ENCODE measurements at places on chromosomes 5 and 9. TPM values are rescaled to one million over a fixed set of nuclear protein-coding genes. Genes with fewer than 3 reads are reported as not detected.

The SURF2 gene
- 11.7 TPM for total RNA-seq

The PCDHGC5 gene
- total RNA-seq = 2.7 TPM

GRCh38 chr9:69798744-69799143 is 21.9 kb upstream of the CFAP95 start:
- DNase-seq = no peak
- no peaks in the 10 kb centered on the region for H3K27me3 ChIP-seq
- H3K4me3 ChIP-seq = no peak overlapping the region
- no peaks in the 10 kb centered on the region for H3K36me3 ChIP-seq

DNA sequence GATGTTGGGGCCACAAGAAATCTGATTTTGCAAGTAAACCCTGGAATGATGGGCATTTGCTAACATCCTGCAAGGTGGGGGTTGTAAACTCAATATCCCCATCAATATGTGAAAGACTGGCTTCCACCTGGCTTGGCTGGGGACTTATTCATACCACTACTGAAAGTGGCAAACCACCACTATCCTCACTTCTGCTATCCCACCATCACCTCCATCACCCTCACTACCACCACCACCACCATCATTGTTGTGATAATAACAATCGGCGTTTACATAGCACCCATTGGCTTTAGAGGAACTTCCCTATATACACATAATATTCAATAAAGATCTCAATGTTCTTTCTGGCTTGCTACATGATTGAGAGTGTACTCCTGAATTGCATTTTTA is 224.7 kb upstream of the DAP start:
- H3K27ac ChIP-seq = no peak overlapping the region
- no peaks in the 10 kb centered on the region for H3K36me3 ChIP-seq

GRCh38 chr5:131953969-131954368 is 8.5 kb upstream of the MEIKIN start:
- no peaks in the 10 kb centered on the region for H3K4me1 ChIP-seq
- no peak overlapping the region for H3K27ac ChIP-seq

GRCh38 chr5:95794070-95794516 is 28.4 kb downstream of the GLRX start:
- no peaks in the 10 kb centered on the region for H3K27me3 ChIP-seq
- H3K27ac ChIP-seq = no peak overlapping the region
- H3K4me1 ChIP-seq = no peaks in the 10 kb centered on the region
- no peak overlapping the region for H3K4me3 ChIP-seq
- H3K36me3 ChIP-seq = peaks cover 13% of the 10 kb centered on the region

GRCh38 chr9:27347889-27348288 is 50.9 kb upstream of the EQTN start:
- no peak overlapping the region for H3K4me3 ChIP-seq
- no peaks in the 10 kb centered on the region for H3K27me3 ChIP-seq
- DNase-seq = no peak
- H3K27ac ChIP-seq = no peak overlapping the region
- H3K4me1 ChIP-seq = peaks cover 3% of the 10 kb centered on the region
- no peaks in the 10 kb centered on the region for H3K36me3 ChIP-seq

All from lung (tissue), 17 donors.